ENCODE measurements at places on chromosomes 12 and 14.

DNA sequence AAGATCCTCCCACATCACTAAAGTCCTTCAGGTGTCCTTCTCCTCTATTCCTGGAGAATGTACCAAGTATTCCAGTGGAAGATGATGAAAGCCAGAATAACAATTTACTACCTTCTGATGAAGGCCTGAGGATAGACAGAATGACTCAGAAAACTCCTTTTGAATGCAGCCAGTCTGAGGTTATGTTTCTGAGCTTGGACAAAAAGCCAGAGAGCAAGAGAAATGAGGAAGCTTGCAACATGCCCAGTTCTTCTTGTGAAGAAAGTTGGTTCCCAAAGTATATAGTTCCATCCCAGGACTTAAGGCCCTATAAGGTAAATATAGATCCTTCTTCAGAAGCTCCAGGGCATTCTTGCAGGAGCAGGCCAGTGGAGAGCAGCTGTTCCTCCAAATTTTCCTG is 54.6 kb upstream of the HELB start:
- DNase-seq = no peak

DNA sequence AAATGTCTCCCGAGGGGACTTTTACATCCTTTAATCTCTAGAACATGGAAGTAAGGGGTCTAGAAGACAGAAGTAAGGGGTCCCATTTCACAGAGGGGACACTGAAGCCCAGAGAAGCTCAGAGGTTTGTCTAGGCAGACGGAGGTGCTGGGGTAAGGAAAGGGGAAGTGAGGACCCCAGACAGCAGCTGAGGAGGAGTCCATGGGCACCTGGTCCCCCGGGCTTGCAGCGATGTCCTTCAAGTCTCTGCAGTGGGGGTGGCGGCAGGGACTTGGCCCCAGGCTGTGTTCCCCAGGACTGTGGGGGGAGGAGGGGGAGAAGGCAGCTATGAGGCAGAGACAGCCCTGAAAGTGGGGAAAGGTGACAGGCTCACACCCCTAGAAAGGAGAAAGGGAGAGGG is 30.7 kb downstream of the DTX1 start:
- no peak for DNase-seq

DNA sequence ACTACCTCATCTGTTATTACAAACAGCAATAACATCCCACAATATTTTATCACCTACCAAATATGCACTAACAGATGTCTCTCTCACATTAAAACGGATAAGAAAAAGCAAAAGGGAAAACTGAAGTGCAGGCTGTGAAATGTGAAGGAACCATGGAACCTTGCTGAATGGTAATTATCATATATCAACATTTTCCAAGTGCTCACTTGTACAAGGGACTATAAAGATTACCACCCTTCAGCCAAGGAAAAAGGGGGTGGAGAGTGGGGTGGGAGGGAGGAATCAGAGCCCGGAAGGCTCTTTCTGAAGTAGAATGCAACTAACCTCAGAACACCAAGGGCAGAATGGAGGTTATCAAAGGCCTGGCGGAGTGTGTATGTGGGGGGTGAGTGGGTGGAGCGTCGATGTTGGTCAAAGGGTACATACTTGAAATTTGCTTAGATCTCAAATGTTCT is 1.2 kb downstream of the SNX6 start:
- no peak for DNase-seq

GRCh38 chr14:99234961-99235571 is 36.9 kb downstream of the BCL11B start:
- no peak for DNase-seq

GRCh38 chr12:27861428-27862167 is 81.6 kb upstream of the MANSC4 start:
- no peak for DNase-seq

GRCh38 chr12:114286145-114286544 is 119.8 kb downstream of the TBX5 start:
- no peak for DNase-seq
